ENCODE measurements at places on chromosomes 11 and 22. TPM values are rescaled to one million over a fixed set of nuclear protein-coding genes. Genes with fewer than 3 reads are reported as not detected.

DNA sequence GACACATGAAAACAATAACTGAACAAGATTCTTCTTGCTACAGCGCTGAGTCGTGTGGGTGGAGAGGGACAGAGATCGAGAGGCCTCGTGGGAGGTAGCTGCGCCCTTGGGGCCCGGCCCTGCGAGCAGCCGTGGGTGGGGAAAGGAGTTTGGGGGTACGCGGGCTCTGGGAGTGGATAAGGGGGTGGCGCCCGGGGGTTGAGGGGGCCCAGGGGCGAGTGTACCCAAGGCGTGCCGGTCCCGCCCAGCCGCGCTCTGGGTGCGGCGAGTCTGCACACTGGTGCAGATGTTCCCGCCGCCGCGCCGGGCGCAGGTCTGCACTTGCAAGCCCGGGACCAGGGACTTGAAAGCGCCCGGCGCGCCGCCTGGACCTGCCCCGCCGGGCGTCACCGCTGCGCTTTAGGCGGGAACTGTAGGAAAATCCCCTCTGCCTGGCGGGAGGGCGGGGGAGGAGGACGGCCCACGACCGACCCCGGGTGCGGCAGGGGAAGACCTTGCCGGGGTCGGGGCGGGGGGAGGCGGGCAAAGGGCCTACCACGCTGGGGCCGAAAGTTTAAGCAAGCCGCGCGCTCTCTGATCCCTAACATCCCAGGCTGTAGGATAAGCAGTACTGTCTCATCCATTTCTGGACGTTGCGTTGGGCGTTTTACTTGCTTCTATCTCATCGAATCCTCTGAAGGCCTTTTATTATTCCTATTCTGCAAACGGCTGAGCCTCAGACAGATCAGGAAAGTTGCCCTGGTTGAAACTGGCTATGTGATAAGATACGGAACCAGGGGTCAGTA, 1.4 kb upstream of the KREMEN1 start:
- DNase-seq = no peak

DNA sequence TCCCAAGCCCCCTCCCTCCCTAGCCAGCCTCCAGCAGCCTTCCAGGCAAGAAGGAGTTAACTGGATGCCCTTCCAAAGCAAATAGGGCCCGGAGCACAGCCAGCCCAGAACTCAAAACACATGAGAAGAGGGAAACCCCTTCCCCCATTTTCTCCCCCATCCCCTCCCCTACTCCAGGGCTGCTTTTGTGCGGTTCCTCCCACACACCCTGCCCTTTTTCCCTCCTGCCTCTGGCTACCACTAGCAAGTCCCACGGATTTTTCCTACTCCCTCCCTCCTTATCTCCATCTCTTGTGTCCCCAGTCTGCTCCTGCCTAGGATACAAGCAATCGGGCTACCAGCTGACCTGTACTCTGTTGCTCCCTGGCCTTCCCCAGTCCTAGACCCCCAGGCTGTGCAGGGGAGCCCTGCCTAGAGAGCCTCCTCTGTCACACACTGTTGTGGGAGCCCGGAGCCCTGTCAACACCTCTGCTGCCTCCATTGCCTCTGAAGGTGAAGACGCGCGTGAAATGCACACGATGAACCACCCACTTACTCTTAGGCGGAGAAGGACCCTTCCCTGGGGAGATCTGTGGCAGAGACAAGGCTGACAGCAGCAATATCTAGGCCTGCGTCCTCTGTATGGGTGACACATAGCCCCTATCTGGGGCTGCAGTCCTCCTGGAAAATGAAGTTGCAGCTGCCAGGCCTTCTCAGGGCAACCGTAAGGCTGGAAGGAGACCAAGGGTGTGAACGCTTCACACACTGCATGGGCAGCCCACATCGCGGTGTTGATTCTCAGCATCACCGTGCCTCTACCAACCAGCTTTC, 282.8 kb downstream of the MN1 start:
- DNase-seq = no peak

GRCh38 chr22:44677353-44677840, 24.6 kb upstream of the PRR5 start:
- DNase-seq = no peak

GRCh38 chr11:46666516-46666915, 33.9 kb downstream of the ARHGAP1 start:
- no peak for DNase-seq

- DNase-seq = no peak
These were observed 29.9 kb downstream of the MS4A2 start for GRCh38 chr11:60118338-60118737.

- DNase-seq = no peak
These were observed 8.1 kb upstream of the PLAAT3 start for GRCh38 chr11:63622323-63622722.

DNAJB7 gene
- not detected for total RNA-seq

RFPL1 gene
- not detected for total RNA-seq

ALG8 gene
- total RNA-seq = 27.0 TPM

CCDC179 gene
- not detected for total RNA-seq

IGSF9B gene
- 9.3 TPM for total RNA-seq

YPEL4 gene
- total RNA-seq = 1.5 TPM

All from omental fat pad (tissue), 4 donors.